Kidney tubule cell (primary cell): ENCODE measurements at places on chromosomes 3 and 15.
A peak's percentile ranks its signal among the peaks of the same experiment; 100 is the strongest.

- DNase-seq: no peak
Observed at GRCh38 chr3:149251186-149251585, 29.6 kb upstream of the CP start.

DNA sequence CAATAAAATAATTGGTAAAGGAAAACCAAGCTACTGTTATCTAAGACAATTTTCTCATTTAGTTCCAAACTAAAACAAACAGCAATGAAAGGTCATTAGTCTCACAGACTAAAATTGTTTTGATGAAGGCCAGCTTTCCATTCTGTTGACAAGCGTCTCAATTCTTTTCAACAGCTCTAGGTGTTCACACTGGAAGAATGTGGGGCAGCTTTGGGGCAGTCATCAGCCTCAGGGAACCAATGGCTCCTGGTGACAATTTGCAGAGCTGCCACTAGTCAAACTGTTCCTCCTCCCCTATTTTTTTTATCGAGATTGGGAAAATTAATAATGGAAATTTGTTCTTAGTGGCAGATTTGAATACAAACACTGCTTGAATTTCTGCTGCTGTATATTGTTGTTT lies 104.2 kb downstream of the MEIS2 start:
- no peak for DNase-seq

GRCh38 chr3:34132069-34132692 lies 333.8 kb downstream of the PDCD6IP start:
- DNase-seq: no peak

DNA sequence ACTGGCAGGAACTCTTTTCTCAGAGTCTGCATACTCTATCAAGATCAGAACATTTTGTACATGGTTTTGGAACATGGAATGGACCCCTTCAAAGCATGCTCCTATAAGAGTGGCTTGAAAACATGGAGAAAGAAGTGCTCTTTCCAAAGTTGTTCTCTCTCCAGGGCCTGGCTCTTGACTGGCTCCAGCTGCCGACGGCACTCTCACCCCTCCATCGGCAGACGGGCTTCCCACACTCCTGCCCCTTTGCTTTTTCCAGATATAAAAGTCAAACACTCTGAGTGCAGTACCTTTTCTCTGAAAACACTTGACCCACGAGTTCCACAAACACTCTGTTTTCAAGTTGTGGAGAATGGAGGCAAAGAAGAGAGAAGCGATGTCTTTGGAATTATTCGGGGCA lies 72.5 kb upstream of the ONECUT1 start:
- DNase-seq: no peak

- no peak for DNase-seq
Observed at GRCh38 chr15:93152360-93152759, 63.3 kb upstream of the RGMA start.

DNA sequence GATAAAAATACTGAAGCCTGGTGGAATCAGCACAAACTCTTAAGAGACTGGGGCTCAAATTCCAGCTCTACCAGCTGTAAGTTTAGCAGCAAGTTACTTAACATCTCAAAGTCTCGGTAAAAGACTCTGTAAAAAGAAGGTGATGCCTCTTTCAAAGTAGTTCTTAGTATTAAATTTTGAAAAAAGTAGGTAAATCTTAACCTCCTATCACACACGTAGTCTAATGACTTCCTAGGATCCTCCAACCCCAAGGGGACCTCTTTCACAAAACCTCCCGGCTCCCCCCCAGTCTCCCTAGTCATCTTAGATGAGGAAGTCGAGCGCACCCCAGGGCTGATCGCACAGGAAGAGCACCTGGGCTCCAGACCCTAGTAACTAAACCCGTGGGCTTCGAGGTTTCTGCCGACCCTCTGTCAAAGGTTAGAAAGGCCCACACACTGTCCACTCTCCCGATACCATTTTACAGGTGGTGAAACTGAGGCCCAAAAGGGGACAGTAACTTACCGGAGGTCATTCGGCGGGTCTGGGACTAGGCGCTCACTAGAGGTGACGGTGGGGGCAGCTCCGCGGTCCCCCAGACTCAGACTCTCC lies 427 bp downstream of the MBD4 start:
- DNase-seq: peak; percentile 31

DNA sequence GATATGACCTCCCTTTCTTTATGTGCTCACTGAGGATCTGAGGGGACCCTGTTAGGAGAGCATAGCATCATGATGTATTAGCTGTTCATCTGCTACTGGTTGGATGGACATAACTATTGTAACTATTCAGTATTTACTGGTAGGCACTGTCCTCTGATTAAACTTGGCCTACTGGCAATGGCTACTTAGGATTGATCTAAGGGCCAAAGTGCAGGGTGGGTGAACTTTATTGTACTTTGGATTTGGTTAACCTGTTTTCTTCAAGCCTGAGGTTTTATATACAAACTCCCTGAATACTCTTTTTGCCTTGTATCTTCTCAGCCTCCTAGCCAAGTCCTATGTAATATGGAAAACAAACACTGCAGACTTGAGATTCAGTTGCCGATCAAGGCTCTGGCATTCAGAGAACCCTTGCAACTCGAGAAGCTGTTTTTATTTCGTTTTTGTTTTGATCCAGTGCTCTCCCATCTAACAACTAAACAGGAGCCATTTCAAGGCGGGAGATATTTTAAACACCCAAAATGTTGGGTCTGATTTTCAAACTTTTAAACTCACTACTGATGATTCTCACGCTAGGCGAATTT lies 14.9 kb downstream of the GREM1 start:
- DNase-seq: no peak

GRCh38 chr3:143121241-143122088 lies 1.9 kb downstream of the CHST2 start:
- DNase-seq: peak; percentile 58

DNA sequence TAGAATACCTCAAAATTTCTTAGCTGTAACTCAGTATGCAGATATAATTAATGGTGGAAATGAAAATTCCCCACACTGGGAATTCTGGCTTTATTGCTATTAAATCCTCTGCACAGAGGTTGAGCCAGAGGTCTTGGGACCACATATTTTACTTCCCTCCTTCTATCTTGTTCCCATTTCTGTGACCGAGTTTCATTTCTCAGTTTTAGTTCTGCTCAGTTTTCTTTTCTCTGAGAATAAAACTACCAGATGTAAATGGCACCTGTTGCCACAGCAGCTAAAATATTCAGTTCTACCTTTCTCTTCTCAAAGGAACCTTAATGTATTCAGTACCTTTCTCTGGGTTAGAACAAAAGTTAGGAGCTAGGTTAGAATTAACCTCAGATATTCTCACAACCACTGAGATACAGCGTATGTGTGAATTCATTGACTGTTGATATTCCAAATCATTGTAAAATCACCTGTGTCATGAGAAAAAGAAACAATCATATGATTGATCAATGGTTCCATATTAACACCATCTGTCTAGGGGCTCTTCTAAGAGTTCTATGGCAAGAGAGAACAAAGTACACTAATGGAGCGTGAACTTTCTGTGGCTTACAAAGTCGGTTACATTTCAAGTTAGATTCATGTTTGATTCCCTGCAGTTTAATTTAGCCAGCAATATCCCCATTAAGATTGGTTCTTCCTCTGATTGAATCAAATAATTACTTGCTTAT lies 374.1 kb downstream of the EFHB start:
- DNase-seq: no peak

DNA sequence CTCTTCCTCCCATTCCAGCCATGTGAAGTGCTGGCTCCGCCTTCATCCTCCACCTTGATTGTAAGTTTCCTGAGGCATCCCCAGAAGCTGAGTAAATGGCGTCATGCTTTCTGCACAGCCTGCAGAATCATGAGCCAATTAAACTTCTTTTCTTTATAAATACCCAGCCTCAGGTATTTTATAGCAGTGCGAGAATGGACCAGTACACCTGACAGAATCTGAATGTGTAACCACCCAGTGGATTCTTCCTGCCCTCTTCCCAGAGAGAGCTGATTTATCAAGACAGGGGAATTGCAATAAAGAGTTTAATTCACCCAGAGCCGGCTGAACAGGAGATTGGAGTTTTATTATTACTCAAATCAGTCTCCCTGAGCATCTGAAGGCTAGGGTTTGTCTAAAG lies 86.6 kb downstream of the C3orf70 start:
- DNase-seq: no peak

- DNase-seq: no peak
Observed at GRCh38 chr3:101144105-101144504, 150.9 kb upstream of the ABI3BP start.

- DNase-seq: no peak
Observed at GRCh38 chr3:42713747-42714146, 11.1 kb upstream of the HHATL start.

- peak; percentile 67 for DNase-seq
Observed at GRCh38 chr3:105365391-105366325, 1.1 kb upstream of the ALCAM start.

DNA sequence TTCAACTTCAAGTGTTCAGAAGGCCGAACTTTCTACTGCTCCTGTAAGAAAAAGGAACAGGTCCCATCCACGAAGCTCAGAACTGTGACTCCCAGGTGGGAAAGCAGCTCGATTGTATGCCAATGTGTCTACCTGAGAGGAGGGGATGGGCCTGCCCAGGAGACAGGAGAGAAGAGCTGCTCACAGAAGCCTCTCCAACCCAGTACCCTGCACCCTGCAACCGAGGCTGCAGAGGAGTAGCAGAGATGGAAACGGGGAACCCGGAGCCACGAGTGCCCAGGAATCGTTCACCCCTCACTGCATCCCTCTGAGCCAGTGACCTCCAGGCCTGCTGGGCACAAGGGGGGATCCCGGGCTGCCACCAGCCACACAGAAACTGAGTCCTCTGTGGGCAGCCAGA lies 86.5 kb upstream of the PRR23E start:
- DNase-seq: no peak

DNA sequence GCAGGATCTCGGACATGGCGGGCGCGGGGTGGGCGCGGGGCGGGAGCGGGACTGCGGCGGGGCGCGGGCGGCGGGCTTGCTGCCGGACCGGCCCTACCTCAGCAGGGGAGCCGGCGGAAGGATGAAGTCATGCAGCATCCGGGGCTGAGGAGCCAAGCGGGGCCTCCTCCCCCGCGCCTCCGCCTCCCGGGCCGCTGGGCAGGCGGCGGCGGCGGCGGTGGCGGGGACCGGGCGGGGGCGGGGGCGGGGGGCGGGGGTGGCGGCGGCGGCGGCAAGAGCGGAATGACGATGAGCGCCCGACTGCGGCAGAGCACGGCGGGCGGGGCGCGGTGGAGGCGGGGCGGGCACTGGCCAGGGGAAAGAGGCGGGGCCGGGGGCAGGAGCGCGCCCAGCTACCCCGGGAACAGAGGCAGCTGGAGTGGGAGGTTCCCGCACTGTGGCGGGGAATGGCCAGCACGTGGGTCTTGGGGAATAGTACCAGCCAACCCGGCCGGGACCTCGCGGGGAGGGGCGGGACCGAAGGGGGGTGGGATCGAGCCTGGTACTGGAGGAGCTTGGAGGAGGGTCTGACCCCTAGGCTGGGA lies at the start of gene CAMK2N2:
TSS of gene CAMK2N2 (minus strand) at position 284 of the 584 bp plus-strand sequence. CDS start at position 16, 268 bp downstream.
- peak; percentile 60 for DNase-seq

GRCh38 chr3:9884555-9885165 lies 4.6 kb upstream of the CIDEC start:
- peak; percentile 86 for DNase-seq

- no peak for DNase-seq
Observed at GRCh38 chr3:45932112-45932511, 11.2 kb upstream of the CXCR6 start.

- DNase-seq: peak; percentile 25
Observed at GRCh38 chr15:75620841-75621391, 4.6 kb downstream of the SNUPN start.

- DNase-seq: no peak
Observed at GRCh38 chr15:35197306-35197705, 112.2 kb upstream of the NANOGP8 start.

GRCh38 chr3:37764586-37764985 lies 97.1 kb upstream of the CTDSPL start:
- no peak for DNase-seq

DNA sequence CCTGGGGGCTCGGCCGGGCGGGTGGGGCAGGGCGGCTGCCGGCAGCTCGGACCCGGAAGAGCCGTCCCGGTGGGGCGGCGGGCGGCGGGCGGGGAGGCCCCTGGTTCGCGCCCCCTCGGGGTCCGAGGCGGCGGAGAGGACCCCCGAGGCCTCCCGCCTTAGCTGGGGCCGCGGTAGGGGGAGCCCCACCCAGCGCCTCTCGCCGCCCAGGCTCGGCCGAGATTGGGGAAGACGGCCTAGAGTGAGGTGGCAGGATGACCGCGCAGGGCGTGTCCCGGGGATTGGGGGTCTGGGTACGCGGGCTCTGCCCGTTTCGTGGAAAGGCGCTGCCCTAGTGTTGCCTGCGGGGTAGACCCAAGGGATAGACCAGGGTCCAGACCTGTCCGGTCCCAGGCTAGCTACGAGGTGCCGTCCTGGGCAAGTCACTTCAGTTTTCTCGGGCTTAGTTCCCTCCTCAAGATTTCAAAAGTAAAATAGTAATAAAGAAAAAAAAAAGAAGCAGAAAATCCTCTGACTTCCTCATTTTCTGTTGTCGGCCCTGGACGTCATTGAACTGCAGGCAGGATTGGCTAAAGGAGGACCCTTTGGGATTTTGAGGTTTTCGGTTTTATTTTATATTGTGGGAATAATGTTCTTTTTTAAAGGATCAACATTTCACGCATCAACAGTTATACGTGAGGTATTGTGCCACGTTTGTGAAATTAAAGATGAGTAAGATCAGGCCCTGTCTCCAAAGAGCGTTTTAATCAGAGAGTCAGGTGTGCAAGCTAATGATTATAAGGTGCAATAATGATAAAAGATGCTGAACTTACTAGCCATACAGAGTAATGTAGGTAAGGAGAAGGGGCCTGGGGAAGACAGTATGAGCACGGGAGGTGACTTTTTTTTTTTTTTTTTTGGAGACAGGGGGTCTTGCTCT lies 679 bp downstream of the IQGAP1 start:
- peak; percentile 71 for DNase-seq

DNA sequence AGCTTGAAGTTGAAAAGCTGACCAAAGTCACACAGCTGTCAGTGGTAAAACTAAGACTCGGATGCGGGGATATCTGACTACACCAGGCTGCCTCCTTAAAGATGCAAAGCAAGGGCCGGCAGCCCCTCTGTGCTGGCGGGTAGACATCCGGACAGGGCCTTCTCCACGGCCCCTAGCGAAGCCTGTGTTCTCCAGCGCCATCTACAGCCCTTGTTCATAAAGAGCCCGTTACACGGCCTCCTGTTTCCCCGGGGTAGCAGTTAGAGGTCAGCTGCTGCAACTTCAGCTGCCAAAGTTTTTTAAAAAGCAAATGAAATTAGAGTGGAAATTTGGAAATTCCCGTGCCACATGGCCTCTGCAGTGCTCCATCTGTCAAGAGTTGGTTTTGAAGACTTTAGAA lies 383.0 kb downstream of the TBL1XR1 start:
- DNase-seq: peak; percentile 56

- no peak for DNase-seq
Observed at GRCh38 chr15:84864444-84864795, 20.0 kb upstream of the SLC28A1 start.

- DNase-seq: peak; percentile 23
Observed at GRCh38 chr3:113695431-113695785, 1.0 kb downstream of the USF3 start.

GRCh38 chr3:7508821-7509220 lies 647.9 kb downstream of the GRM7 start:
- peak; percentile 40 for DNase-seq

DNA sequence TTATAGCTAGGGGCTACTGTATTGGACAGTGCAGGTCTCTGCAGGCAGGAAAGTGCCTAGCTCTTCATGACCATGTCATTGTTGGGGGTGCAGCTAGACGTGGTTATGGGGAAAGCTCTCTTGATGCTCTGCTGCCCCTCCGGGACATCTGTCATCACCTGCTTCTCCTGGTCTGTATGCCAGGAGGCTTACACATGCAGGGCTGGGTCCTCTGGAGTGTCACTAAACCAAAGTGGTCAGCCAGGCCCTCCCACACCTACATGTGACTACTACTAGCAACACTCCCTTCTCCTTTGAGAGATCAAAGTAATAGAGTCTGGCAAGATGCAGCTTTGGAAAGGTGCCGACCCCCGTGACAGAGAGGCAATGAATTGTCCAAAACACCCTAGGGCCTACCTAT lies 98.5 kb downstream of the SST start:
- DNase-seq: peak; percentile 54
